Stimulated activated CD8-positive, alpha-beta memory T cell treated with anti-CD3 and anti-CD28 coated beads, Interleukin-7, amount 100 ng/mL, for 48 hours (primary cell): ENCODE measurements at places on chromosomes 12 and 14.

- no peak for DNase-seq
Observed at GRCh38 chr12:57342207-57342691, 88.6 kb downstream of the R3HDM2 start.

GRCh38 chr14:81164167-81164774, 56.5 kb downstream of the GTF2A1 start:
- peak; percentile 24 for DNase-seq

DNA sequence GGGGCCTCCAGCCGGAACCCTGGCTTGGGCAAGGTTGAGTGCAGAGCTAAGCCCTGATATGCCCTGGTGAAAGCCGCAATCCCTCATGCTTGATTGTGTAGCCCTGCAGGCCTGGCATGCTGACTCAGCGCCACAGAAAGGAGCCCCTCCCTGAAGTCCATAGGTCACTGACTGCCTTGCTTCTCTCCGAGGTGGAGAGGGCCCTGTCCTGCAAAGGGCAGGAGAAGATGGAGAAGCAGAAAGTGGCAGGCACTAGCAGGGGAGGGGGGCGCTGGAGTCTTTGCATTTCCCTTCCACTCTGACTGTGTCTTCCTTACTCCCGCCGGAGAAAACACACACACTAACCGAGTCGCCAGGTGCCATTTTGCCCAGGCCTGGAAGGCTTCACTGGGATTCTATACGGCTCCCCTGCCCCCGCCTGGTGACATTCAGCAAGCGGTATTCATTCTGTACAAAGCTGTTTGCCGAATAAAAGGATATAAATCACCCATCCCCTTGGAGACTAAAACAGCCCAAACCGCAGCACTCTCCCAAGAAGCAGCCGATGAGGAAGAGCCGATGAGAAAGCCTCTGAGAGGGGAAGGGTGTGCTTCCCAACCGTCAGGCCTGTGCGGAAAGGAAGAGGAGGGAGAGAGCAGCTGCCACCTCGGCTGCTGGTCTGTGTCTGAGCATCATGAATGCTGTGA, 69.8 kb downstream of the SLC6A12 start:
- DNase-seq = no peak

DNA sequence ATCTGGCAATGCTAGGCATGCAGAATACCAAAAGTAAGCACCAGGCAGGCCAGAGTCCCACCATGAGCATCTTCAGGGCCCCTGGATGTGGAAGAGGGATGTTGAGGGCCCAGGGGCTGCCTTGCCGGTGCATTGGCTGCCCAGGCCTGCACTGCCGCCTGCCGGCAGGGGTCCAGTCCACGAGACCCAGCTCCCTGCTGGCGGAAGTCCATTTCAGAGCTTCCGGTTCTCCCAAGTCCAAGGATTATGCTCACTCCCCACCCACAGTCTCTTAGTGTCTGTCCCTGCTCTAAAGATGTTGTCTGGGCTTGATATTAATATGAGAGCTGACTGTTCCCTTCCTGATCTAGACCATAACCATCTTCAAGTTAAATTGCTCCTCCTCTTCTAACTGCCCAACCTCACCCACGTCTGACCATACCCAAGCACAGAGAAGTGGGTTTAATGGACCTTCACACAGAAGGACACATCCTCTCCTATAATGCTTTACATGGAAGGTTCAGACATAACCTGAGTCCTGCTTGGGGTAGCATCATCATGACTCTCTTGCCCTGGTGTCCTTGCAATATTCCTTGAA, 117.4 kb downstream of the DAD1 start:
- no peak for DNase-seq

GRCh38 chr12:52011602-52012214, 5.0 kb downstream of the TAMALIN start:
- DNase-seq = no peak

DNA sequence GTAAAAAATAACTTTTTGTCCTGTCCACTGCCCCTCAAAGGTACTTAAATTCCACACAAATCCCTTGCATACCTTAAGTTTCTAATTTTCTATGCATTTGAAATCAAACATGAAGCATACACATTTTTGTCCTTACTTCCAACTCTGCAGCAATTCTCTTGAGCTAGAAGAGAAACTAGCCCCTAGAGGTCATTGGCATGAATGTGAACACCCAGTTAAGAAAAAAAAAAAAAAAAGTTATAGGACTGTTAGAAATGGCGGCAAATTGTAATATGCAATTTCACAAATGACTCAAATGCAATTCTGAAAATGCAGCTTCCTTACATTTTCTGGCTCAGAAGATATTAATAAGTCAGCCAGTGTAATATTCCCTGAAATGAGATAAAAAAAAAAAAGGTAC, 4.6 kb upstream of the ESR2 start:
- no peak for DNase-seq

DNA sequence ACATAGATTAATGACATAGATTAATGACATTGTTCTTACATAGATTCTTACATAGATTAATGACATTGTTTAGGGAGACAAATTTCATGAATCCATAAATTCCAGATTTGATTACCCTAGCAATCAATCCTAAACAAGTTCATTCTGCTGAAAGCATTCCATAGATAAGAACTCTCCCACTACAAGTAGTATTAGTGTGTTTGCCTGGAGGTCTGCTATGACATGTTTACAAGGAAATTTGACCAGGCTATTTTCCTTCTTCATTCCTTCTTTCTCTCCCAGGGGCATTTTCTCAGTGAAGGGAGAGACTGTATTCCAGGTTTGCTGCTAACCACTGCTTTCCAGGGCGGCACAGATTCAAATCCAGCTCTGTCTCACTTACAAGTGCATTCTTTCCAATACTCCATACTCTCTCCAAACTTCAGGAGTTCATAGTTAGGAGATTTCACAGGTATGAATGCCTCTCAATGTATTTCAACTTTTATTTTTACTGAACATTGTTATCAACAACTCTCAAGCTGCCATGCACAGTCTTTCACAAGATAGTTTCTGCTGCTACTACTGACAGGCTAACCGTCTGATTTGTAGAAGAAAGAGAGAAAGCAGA, 134.5 kb downstream of the SLC38A1 start:
- DNase-seq = no peak

- DNase-seq = no peak
Observed at GRCh38 chr12:9751204-9752144, 9.2 kb downstream of the CD69 start.

DNA sequence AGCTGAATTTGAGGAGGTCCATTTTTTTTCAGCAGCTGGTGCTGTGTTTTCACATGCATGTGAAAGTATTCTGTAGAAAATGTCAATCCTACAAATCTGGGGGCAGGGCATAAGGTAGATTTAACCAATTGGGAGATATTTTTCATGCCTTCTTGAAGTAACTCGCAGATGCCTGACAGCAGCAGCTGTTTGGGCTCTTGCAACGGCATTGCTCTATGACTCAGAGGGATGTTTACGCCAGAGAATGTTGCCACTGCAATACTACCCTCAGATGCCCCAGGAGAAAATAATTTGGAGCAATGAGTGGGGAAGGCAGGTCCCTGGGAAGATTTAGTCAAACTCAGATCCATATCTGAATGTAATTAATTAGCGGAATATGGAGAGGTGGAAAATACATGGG, 42.5 kb upstream of the MYBPC1 start:
- DNase-seq = no peak

DNA sequence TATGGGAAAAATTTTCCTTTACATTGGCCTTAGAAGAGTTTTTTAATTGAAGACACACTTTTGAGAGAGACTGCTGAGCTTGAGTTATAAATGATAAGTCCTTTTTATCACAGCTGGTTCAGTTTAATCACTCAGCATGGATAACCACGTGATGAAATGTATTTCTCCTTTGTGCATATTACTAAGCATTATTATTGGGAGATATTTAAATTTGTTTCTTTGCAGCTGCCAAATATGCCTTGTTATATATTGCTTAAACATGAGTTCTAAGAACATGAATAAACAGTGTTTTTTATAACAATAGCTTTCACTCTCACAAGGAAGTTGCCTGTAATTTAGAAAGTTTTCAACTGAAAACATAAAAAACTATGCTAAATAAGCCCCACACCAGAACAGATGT, 293.5 kb upstream of the LRFN5 start:
- no peak for DNase-seq

DNA sequence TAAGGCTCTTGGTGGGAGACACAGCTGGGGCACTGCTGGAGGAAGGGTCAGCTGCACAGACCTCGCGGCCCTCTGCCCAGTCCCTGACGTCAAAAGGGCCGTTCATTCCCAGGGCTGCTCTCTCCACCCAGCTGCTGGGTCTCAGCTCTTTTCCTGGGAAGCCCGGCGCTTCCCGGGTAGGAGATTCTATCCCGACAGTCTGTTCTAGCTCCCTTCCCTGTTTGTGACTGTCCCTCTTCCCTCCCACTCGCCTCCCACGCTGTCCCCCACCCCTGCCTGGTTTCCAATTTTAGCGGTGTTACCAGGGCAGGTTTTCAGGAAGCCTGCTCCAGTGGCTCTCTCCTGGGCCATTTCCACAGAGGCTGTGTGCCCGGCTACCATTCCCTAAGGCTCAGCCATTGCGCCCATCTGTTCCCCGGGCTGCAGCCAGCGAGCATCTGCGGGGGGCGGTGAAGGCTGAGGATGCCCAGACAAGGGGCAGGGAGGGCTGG, 186.6 kb downstream of the CACNA1C start:
- no peak for DNase-seq

DNA sequence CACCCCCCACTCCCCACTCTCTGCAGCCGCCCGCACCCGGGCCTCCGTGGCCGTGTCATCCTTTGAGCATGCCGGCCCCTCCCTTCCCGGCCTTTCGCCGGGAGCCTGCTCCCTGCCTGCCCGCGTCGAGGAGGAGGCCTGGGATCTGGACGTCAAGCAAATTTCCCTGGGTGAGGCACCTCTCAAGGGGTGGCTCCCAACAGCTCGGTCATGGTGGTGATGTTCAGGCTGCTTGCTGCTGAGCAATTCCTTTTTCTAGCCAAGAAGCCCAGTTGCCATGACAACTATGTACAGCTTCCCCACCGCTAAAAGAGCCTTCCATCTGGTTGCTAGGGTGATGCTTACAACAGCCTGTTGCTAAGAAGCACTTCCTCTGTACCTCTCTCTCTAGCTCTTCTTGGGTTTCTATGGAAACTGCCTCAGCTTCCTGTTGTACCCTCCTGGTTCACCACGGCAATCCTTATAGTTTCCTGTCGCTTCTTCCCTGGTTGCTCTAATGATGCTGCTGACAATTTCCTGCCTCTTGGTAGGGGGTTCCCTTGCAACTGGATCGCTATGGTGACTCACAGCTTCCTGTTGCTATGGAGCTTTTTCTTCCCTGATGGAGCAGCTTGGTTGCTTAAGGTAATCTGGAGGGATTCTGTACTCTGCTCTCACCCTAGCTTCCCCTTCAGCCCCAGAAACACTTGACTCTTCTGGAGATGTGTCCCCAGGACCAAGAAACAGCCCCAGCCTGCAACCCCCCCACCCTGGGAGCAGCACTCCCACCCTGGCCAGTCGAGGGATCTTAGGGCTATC, 11.0 kb downstream of the ZNF219 start:
- no peak for DNase-seq

- DNase-seq = no peak
Observed at GRCh38 chr14:75147423-75148071, 20.7 kb upstream of the NEK9 start.

- no peak for DNase-seq
Observed at GRCh38 chr12:52495389-52495788, 2.3 kb upstream of the KRT6A start.

DNA sequence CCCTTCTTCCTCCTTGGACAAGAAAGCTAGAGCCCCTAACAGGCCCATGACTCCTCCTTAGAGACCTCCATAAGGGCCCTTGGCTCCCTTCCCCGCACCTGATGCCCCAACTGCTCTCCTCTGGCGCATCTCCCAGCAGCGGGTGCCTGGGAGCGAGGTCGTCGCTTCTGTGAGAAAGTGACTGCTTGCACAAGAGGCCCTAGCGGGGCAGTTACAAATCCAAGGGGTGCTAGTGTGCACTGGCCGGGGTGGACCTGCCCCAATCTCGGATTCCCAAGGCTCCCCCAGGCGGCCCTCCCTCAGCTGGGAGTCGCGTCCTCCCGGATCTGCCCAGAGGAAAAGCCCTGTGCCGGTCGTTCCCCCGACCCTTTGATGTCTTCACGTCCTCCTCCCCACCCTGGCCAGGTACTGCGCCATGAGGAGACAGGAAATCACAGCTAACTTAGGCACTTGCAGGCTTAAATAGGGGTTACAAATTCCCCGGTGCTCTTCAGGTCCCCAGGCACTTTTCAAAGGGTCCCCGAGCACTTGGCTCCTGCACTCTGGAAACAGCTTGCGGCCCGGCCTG, 2.8 kb downstream of the NKX2-8 start:
- DNase-seq = no peak

GRCh38 chr12:93741659-93742109, 64.5 kb downstream of the CRADD start:
- DNase-seq = no peak

GRCh38 chr12:5988659-5989116, 43.6 kb upstream of the ANO2 start:
- DNase-seq = peak; percentile 34

GRCh38 chr14:60565211-60565610, 56.3 kb downstream of the SIX6 start:
- no peak for DNase-seq

- DNase-seq = no peak
Observed at GRCh38 chr14:97572583-97573458, 775.6 kb downstream of the VRK1 start.

GRCh38 chr12:45415393-45415817, 199.5 kb downstream of the ANO6 start:
- no peak for DNase-seq

- DNase-seq = no peak
Observed at GRCh38 chr14:99185436-99186068, 86.4 kb downstream of the BCL11B start.

DNA sequence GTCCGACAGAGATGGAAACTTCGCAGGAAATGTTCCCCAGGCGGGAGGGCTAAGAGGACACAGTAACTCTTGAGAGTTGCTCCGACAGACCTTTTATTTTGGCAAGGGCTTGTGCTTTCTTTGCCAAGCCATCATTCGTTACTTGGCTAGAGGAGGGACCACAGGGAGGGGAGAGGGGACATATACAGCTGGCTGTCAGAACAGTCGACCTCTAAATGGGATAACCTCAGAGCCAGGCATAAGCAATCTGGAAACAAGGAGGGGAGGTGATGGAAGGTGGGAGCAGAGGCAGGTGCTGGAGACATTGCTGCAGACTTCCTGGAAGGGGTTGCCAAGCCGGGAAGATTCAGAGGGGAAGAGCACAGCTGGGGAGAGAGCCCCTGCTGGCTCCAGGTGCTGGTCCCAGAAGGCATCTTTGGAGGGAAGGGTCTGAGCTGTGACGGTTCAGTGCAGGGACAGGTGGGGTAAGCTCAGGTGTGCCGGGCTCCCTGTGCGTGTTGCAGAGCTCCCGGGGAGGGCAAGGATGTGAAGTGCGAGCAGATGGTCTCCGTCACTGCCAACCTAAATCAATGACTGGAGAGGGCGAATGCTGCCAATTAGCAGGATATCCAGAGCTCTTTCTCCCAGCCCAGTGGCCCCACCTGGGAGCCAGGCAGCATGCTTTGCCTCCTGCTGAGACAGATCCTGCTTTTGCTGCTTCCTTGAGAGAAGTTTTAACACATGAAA, 50.1 kb downstream of the CHST11 start:
- no peak for DNase-seq

DNA sequence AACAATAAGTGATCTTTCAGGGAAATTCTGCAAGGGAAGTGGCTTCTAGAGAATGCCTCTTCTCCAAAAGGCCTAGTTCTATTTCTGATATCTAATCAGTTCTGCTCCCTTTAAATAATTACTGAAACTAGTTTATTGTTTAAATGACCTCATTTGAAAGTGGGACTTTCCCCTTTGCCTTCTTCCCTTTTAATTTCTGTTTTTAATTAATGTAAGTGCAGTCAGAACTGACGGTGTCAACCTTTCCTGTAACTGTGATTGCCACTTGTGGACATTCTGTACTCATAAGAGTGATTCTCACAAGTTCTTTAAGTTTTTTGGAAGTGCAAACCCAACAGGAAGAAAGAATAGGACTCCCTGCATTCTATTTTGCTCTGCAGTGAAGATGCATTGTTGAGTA, 265.3 kb upstream of the PLEKHG7 start:
- DNase-seq = no peak
